ENCODE measurements at places on chromosomes 16 and 17.

GRCh38 chr16:21197112-21197511, 14.3 kb downstream of the ZP2 start:
- no peak for DNase-seq

DNA sequence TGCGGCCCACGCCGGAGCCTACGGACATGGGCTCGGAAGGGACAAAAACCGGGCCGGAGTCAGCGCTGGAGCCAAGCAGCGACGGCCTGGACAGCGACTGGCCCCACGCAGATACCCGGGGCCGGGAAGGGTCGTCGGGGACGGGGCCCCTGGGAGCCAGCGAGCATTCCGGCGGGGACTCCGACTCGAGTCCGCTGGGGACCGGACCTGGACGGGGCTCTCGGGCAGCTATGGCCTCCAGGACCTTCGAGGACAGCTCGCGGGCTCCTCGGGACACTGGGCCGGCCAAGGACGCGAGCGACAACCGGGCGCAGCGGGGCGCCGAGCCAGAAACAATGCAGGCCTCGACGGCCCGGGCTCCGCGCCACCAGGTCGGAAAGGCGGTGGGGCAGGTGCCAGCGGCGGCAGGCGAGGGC, 1.0 kb downstream of the MYO15B start:
- no peak for DNase-seq

GRCh38 chr17:18859256-18859655, 1.3 kb downstream of the PRPSAP2 start:
- DNase-seq, result no peak

DNA sequence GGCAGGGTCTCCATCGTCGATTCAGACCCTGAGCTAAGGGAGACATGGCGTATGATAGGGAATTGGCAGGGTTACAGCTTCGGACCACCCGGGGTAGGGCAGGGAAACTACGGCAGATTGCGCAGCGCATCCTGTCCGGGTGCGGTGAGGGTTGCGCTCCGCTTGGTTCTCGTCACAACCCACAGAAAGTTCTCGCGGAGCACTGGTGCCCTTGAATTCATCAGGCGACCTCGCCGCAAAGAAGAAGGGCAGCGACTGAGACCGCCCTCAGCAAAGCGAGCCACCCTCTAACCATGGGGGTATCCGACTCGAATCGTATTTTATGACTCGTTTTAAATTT, 1.2 kb downstream of the HS3ST3B1 start:
- no peak for DNase-seq

GRCh38 chr17:56274491-56274890, 121.2 kb downstream of the ANKFN1 start:
- no peak for DNase-seq

GRCh38 chr17:15462976-15463772, 4.2 kb downstream of the CDRT4 start:
- peak; percentile 19 for DNase-seq

GRCh38 chr17:44065668-44066203, 735 bp downstream of the LSM12 start:
- DNase-seq, result no peak

GRCh38 chr17:55582897-55583296, 71.6 kb upstream of the SMIM36 start:
- no peak for DNase-seq

- no peak for DNase-seq
Measured at GRCh38 chr17:1003972-1004768, 7.2 kb downstream of the TIMM22 start.

GRCh38 chr17:46745376-46745775, 73.1 kb downstream of the WNT3 start:
- DNase-seq, result no peak

DNA sequence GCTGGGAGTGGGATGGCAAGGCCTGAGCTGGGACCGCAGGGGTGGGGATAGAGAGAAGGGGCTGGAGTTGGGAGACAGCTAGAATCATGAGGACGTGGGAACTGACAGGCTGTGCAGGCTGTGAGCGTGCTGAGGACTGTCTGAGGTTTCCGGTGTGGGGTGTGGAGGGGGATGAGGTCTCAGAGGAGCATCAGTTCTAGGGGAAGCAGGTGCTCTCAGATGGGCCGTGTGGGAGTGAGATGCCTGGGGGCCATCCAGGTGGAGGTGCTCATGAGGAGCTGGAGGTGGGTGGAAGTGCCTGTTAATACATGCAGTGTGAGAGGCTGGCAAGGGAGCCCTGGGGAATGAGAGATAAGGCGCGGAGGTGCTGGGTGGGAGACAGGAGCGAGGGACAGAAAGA, 27.2 kb downstream of the HASPIN start:
- DNase-seq, result peak; percentile 43

- no peak for DNase-seq
Measured at GRCh38 chr16:85645021-85645589, 32.0 kb downstream of the GSE1 start.

DNA sequence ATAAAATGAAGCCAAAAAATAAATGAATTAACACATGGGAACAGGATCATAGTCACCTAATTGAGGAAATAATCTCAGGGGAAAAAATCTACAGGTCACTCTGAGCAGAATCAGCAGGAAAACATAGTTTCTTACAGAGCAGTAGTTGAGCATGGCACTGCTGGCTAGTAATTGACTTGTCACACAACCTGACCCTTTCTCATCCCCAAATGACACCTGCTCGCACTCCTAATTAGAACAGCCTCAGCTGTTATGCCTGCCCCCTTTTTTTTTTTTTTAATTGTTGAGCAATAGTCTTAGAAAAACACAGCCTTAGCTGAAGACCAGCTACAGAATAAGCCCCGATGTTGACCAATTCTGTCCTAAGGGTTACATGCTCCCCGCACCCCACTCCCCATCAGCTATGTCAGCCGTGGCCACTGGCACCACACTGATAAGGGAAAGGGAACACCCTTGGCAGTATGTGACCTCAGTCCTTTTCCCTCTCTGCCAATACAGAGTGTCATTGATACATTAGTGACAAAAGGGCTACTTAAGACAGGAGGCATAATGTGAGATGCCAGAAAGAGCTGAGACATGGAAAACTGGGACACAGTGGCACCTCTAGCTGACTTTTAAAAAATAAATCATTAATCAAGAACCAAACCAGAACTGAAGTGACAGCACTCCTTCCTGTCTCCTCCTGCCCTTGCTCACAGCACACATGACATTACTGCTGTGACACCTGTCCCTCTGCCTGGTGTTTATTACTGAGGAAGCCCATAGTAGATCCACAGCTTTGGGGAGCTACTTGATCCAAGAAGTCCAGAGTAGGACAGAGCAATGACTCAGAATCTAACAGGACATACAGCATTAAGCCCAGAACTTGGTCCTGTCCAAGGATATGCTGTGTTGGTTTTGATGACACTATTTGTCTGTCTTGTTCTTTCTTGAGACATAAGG, 41.7 kb downstream of the WDR59 start:
- DNase-seq, result no peak

- DNase-seq, result no peak
Measured at GRCh38 chr16:67447508-67448076, 16.7 kb downstream of the HSD11B2 start.

DNA sequence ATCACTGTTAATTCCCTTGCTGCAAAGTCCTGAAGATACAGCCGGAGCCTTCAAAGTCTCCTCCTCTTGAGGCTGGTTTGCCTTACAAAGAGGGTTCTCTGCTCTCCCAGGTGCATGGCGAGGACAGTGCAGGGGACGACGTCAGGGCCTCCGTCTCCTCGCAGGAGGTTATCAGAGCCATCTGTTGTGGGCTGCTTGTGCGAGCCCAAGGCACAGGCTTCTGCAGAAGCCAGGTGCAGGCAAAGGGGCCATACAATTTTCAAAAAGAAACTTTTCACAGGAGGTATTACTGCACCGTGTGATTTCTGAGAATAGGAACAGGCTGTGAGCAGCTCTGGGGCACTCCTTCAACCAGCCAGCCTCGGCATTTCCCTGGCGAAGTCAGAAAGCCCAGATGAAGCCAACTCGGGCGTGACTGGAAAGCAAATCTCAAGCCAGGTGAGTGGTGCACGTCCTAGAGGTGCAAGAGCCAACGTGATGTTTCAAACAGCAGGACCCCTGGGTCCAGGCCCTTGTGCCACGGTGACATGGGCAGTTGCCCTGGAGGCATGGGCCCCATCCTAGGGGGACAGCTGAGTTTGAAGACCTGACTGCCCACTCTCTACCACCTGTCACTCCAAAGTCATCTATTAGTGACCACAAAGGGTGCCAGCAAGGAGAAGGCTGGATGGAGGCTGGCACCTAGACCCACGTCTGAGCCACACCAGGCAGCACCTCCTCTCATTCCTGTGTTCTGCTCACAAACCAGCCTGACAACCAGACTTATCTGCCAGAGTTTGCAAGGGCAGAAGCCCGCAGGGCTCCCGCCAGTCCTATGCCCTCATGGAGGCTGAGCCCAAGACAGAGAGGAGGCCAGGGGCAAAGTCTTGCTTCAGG, 68.6 kb downstream of the SMPD3 start:
- DNase-seq, result no peak

DNA sequence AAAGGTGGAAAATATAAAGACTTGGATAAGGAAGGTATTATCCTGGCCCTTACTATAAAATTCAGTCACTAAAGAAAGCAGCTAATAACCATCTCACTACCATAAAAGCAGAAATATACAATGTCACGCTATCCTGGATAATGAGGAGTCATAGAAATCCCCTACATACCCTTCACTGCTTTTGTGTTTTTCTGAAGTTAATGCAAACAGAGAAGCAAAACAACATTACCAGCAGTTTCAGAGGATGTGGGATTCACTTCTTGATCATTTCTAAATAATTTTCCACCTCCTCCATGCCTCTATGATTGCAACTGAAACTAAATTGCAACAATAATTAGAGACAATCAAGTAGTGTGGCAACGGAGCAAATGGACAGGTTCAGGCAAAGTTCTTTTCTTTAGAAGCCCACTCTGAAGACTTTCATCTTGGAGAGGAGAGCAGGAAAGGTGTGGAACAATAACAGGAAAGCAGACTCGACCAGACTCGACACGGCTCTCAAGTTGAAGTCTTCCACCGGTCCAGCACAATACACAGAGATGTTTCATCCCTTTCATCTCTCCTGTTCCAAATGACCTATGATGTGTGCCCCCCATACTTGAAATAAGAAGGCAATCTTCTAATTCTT, 10.2 kb downstream of the CYTH1 start:
- DNase-seq, result no peak

- peak; percentile 12 for DNase-seq
Measured at GRCh38 chr16:56354016-56354415, 71.3 kb downstream of the AMFR start.

- no peak for DNase-seq
Measured at GRCh38 chr17:76546556-76547182, 6.8 kb downstream of the PRCD start.

GRCh38 chr17:6348891-6349290, 86.0 kb downstream of the AIPL1 start:
- no peak for DNase-seq

GRCh38 chr17:16929035-16929680, 42.8 kb downstream of the TNFRSF13B start:
- no peak for DNase-seq

GRCh38 chr16:31508706-31509195, 560 bp upstream of the RUSF1 start:
- DNase-seq, result no peak

- DNase-seq, result no peak
Measured at GRCh38 chr17:12485361-12485906, 180.3 kb upstream of the MYOCD start.

All from head of caudate nucleus (tissue), 42 donors.